Activated naive CD8-positive, alpha-beta T cell treated with anti-CD3 and anti-CD28 coated beads for 36 hours (primary cell): ENCODE measurements at places on chromosomes 3 and 15. TPM values are rescaled to one million over a fixed set of nuclear protein-coding genes. Genes with fewer than 3 reads are reported as not detected.
A peak's percentile ranks its signal among the peaks of the same experiment; 100 is the strongest.

The NAALADL2 gene
- not detected for total RNA-seq

The IQCF5 gene
- not detected for total RNA-seq

DNA sequence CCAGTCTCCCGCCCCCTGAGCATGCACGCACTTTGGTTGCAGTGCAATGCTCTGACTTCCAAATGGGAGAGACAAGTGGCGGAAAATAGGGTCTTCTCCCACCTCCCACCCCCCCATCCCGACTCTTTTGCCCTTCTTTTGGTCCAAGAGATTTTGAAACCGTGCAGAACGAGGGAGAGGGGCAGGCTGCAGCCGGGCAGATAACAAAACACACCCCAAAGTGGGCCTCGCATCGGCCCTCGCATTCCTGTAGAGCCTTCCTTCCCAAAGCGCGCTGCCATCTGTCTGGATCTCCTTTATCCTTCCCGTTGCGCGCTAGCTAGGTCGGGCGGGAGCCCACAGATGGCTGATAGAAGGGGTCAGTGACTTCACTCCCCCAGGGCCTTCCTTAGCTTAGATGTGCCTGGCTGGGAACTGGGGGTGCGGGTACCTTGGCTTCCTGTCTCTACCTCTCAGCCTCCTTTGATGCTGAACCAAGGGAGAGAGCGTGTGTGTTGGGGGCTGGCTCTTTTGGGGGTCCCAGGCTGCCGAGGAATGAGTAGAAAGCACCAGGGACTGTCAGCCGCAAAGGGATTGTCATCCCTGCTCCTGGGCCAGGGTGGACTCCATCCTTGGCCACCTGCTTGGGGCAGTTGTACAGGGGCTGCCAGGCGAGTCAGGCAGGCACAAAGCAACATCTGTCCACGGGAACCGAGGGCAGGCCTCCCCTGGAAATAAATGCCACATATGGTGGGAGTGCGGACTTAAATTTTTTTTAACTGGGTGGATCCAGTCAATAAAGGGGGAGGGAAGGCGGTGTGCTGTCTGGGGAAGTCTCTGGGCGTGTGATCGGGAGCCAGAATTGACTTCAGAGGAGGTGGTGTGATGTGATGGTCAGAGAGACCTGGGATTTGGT, 1.8 kb downstream of the SMAD3 start:
- no peak for DNase-seq

DNA sequence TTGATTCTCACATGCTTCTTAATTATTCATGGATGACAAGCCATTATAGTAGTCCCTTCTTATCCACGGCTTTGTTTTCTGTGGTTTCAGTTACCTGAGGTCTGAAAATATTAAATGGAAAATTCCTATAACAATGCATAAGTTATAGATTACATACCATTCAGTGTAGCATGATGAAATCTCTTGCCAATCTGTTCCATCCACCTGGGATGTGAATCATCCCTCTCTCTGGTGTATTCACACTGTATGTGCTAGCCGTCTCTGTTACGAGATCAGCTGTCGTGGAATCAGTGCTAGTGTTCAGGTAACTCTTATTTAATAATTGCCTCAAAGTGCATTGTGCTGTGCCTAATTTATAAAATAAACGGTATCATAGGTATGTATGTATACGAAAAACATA, 5.2 kb downstream of the WDR5B start:
- DNase-seq, result peak; percentile 8

GRCh38 chr15:81296673-81297072, 27.3 kb downstream of the STARD5 start:
- peak; percentile 76 for DNase-seq

DNA sequence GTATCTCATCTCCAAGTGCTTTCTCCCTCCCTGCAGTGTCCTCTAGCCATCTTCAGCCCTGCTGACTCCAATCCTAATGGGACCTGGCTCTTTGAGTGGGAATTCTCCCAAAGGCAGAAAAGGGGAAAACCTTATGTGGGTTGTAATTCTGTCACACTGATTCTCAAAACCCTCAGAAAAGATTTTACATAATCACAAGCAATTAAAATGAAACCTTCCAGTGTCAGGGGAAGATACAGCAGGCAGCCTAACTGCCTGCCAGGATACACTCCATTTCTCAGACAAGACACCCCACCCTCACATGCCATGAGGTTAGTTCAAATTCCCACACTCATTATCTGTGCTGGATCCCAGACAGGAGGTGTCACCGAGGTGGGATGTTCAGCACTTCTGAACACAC, 121.4 kb downstream of the RFTN1 start:
- DNase-seq, result no peak

DNA sequence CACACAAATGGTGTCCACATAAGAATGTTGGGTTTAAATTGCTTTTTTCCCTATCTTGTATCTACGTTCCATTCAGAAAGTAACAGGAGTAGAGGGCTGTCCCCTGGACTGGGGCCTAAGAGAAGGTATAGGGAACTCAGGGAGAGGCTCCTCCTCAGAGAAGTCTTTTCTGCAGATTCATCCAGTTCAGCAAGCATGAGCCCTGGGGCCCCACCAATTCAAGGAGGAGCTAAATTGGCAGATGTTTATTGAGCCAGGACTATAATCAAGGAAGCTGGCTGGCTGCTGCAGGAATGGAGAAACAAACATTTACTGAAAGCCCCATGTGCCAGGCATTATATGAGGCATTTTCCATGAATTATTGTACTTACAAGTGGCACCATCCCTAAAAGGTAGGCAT, 22.1 kb upstream of the LARS2 start:
- DNase-seq, result no peak

- no peak for DNase-seq
Measured at GRCh38 chr3:158769549-158769948, 32.3 kb upstream of the MFSD1 start.

GRCh38 chr3:119409844-119410243, 53.6 kb downstream of the TMEM39A start:
- DNase-seq, result no peak

DNA sequence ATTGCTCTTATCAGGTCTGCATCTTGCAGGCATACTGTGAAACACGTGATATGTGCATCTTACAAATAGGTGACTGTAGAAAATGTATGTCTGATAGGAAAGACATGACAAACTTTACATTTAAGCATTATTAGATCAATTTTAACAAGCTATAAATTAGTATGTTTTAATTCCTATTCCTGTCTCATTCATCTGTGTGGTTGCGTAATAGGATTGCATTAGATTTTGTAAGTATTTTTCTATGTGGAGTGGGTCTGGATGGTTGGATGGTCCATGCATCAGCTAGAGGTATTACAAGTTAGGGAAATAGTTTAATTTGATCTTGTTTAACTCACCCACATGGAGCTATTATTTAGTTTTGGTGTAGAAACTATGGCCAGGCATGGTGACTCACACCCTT, 18.8 kb downstream of the ASTE1 start:
- DNase-seq, result no peak

The GATA2 gene
- total RNA-seq, result not detected

The FAM227B gene
- 2.9 TPM for total RNA-seq

DNA sequence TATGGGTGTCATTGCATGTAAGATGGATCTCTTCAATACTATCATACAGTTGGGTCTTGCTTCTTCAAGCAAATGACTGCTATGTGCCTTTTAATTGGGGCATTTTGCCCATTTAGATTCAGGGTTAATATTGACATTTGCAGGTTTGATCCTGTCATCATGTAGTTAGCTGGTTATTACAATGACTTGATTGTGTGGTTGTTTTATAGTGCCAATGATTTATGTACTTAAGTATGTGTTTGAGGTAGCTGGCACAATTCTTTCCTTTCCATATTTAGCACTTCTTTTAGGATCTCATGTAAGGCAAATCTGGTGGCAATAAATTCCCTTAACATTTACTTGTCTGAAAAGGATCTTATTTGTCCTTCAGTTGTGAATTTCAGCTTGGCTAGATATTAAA, 267.5 kb downstream of the VGLL3 start:
- DNase-seq, result no peak

The SLC22A14 gene
- total RNA-seq, result not detected

DNA sequence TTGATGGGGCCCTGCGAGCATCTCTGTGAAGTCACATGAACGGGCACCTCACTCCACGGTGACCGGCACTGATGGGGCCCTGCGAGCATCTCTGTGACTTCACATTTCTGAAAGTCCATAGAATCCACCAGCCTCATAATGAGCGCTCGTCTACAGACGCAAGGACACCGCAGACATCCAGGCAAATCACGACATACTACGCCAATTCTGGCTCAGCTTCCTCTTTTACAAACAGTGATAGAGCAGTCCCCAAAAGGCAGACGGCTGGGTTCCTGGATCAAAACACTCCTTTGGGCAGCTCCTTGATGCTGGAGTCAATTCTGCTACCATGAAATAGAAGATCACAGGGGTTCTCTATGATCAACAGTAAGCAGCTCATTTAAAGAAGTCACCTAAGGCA, 125.4 kb downstream of the XXYLT1 start:
- no peak for DNase-seq

GRCh38 chr3:90068783-90069182, 961.4 kb downstream of the EPHA3 start:
- no peak for DNase-seq

DNA sequence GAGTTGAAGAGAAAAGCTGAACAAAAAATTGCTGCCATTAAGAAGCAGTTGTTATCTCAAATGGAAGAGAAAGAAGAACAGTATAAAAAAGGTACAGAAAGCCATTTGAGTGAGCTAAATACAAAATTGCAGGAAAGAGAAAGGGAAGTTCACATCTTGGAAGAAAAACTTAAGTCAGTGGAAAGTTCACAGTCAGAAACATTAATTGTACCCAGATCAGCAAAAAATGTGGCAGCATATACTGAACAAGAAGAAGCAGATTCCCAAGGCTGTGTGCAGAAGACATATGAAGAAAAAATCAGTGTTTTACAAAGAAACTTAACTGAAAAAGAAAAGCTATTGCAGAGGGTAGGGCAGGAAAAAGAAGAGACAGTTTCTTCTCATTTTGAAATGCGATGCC, 152.4 kb upstream of the LRRFIP2 start:
- DNase-seq, result no peak

DNA sequence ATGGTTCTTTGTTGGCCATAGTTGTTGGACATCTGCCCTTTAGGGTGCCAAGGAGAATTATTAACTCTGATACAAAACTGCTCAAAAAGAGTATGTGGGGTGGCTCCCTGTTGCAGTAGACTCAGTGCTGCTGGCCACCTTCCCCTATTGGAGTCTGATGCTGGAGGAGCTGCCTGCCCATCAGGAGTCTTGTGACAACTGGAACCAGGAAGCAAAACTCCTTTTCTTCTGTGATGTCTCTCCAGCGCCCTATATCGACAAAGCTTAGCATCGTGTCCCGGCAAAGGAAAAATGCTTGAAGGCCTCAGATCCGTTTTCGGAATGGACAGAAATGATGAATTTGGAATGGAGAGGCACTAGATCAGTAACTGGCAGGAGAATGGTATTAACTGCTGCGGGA, 23.5 kb downstream of the PAK2 start:
- DNase-seq, result no peak

The IDH3A gene
- total RNA-seq, result 150 TPM

The AP3B2 gene
- 0.30 TPM for total RNA-seq

GRCh38 chr3:10524270-10524669, 18.9 kb upstream of the ATP2B2 start:
- no peak for DNase-seq

The KLHL40 gene
- total RNA-seq, result not detected

DNA sequence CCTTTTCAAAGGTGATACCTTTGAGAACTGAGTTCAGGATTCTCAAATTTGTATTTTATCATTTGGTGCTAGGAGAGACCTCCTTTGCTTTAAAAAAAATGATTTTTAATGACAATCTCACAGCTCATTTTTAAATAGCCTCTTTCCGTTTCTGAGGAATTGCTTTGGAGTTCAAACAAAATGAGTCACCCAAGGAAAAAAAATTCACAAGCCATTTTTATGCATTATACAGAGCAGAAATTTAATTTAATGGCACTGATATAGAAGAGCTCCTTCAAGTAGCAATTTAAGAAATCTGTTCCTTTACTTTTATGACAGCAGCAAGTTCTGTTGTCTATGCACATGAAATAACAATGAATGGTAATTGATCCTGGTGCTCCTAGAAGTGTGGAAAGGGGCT, 337.9 kb upstream of the KCNMB2 start:
- DNase-seq, result no peak

The DPPA4 gene
- total RNA-seq, result 0.54 TPM

GRCh38 chr3:100789579-100789978, 80.3 kb downstream of the TFG start:
- DNase-seq, result no peak

DNA sequence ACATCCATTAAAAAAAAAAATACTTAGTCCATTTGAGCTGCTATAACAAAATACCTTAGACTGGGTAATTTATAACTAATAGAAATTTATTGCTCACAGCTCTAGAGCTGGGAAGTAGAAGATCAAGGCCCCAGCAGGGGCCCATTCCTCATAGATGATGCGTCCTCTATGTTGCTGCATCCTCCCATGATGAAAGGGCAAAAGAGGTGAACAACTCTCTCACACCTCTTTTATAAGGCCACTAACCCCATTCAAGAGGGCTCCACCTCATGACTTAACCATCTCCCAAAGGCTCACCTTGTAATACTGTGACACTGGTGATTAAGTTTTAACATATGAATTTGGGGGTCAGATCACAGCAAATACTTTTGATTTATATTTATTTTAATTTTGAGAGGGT, 3.0 kb upstream of the TLNRD1 start:
- DNase-seq, result no peak

The KIF23 gene
- 57.3 TPM for total RNA-seq

GRCh38 chr3:106850437-106850836, 526.8 kb upstream of the CCDC54 start:
- no peak for DNase-seq
